ENCODE measurements at places on chromosomes 12 and 14.

GRCh38 chr14:51395361-51395849, 155.4 kb downstream of the TMX1 start:
- DNase-seq, result no peak

- DNase-seq, result no peak
These were observed 27.0 kb upstream of the ESRRB start for GRCh38 chr14:76348898-76349297.

- DNase-seq, result peak; percentile 57
These were observed 674.3 kb downstream of the TMEM121 start for GRCh38 chr14:106200541-106201315.

GRCh38 chr12:122413516-122414404, 8.7 kb downstream of the CLIP1 start:
- DNase-seq, result no peak

DNA sequence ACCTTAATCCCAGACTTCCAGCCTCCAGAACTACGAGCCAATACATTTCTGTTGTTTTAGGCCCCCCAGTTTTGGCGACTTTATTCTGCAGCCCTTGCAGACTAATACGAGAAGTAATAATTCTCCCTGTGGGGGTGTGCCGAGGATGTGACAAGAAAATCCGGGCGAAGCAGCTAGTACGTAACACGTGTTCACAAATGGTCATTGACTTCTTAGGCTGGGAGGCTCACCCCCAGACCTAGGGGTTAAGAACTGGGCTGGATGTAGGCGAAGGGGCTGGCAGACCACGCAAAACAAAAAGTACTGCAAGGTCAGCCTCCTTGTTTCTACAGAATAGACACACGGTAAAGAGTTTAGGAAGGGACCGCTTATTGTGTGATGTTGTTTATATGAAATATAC, 69.8 kb upstream of the ESRRB start:
- no peak for DNase-seq

Data from CD4-positive, alpha-beta T cell treated with Interleukin-17A for 4 hours (primary cell).